Mesendoderm (in vitro differentiated cells): ENCODE measurements at places on chromosomes 7 and 10.

GRCh38 chr10:132202070-132202970 lies 15.6 kb downstream of the DPYSL4 start:
- DNase-seq: no peak

DNA sequence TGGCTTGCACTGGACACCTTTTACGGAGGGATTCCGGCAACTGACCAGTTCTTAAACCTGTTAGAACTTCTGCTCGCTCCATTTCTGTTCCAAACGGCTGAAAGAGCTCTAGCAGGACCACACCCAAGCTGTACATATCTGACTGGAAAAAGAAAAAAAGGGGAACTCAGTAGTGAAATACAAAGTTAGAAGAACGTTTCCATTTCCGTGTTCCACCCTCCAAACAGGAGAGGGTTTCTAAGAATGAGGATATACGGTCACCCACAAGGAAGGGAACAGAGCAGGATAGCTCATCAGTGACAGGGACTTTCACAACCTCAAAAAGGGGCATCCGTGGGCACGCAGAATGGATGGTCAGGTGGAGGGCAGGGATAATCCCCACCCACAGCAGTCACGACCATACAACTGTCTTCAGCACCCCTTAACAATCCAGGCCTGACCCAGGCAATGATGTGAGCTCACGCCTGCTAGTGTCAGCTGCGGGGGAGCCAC lies 4.3 kb upstream of the ANKRD61 start:
- DNase-seq: no peak

DNA sequence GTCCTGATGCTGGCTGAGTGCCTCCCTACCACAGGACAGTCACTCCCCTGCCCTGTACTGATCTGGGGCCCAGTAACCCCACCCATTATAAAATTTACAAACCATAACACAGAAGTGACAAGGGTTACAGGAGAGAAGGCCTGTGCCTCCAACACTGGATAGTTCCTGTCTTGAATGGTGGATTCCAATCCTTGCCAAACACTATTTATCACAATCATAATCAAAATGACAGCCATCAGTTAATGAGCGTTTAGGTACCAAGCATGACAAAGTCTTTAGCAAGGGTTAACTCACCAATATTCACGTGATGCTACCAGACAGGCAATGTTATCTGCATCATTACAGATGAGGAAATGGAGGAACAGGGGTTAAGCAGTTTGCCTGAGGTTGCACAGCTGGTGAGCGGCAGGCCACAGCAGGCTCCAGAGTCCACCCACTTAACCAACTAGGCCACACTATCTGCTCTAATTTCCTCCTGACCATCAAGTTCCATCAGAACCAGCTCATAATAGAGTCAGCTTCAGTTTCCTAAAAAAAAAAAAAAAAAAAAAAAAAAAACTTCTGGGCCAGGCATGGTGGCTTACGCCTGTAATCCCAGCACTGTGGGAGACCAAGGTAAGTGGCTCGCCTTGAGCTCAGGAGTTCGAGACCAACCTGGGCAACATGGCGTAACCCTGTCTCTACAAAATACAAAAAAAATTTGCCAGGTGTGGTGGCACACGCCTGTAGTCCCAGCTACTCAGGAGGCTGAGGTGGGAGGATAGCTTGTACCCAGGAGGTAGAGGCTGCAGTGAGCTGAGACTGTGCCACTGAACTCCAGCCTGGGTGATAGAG lies 14.2 kb downstream of the PDLIM1 start:
- no peak for DNase-seq

- no peak for DNase-seq
Observed at GRCh38 chr7:12670000-12670729, 17.3 kb upstream of the ARL4A start.

DNA sequence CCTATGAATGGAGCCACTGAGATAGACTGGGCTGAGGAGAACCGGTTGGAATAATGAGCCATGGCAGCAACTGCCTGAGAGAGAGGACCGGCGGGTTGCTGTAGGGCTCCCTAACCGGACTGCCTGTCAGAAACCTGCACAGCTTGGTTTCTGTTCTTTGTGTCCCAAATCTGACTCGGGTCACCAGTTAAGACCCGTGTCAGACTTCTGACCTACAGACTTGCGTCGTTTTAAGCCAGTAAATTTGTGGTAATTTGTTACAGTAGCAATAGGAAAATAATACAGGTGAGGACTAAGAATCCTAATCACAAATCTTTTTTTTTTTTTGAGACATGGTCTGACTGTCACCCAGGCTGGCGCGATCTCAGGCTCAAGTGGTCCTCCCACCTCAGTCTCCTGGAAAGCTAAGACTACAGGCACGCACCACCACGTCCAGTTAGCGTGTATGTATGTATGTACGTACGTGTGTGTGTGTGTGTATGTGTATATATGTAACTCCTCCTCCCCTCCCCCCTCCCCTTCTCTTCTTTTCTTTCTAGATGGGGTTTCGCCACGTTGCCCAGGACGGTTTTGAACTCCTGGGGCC lies 672 bp upstream of the DDX56 start:
- DNase-seq: no peak

DNA sequence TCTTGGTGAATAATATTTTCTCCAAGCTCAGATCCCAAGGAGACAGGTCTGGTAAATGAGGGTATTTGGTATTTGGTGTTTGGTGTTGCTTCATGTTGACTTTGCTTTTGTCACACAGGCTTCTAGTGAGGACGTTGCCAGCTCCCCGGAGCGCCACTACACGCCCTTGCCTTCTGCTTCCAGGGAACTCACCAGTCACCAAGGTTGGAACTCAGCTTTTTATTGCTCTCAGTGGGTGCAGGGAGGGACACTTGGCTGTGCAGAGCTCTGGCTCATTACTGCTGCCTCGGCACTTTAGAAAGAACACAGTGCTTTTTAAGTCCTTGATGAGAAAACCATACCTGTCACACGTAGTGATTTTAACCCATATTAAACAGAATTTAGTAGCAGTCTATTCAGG lies 892.9 kb downstream of the LRMDA start:
- no peak for DNase-seq

DNA sequence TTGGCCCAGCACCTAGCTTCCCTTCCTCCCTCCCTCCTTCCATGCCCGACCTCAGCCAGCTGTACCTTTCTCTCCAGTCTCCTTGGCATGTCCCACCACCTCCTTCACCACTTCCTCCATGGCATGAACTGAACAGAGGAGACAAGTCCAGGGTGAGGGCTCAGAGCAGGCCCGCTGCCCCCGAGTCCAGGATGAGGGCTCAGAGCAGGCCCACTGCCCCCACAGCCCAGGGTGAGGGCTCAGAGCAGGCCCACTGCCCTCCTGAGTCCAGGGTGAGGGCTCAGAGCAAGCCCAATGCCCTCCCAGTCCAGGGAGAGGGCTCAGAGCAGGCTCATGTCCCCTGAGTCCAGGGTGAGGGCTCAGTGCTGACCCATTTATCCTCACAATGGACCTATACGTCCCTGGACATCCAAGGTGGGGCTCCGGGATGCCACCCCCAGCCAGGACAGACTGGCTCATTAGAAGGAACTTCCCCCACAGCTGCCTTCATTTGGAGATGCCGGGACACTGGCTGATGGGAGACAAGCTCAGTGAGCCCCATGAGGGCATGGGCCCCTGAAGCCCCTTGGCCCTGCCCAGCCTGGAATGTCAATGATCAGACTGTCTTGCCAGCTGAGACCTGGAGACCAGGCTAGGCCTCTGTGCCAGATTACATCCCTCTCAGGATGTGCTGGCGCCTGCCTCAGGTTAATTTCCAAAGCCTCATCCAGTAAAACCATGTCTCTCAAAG lies 30.0 kb downstream of the AGAP4 start:
- DNase-seq: no peak

GRCh38 chr7:63925626-63926460 lies 72.8 kb upstream of the ZNF722 start:
- DNase-seq: no peak

DNA sequence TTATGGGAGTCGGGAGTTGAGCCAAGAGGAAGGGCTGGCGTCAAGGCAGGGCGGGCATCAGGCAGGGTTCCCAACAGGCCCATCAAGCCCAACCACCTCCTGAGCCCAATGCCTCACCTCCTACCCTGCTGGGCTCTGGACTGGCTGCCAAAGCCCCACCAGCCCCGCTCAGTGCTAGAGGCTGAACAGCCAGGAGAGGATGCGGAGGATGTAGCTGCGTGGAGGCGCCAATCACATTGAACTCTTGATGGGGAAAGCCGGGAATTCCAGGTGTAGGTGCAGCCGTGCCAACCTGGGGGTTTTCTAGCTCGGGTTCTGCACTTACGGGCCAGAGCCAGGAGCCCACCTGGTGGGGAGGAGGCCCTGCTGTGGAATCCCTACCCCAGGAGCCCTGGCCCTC lies 12.9 kb downstream of the ATP5MF start:
- DNase-seq: no peak

DNA sequence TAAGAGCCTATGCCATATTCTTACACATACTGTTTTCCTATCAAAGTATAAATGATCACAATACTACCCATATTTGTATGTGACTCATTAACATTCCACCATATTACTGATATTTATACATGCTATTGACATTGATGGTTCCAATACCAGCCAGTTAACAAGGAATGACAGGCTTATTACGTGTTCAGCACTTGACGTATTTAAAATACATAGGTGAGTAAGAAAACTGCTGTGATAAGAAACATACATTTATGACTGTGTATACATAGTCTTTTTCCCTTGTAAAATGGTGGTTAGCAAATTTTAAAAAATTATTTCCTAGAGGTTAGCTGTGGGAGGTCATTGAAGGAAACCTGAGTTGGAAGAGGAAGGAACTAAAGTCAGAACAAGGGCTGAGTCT lies 81.1 kb upstream of the NEUROD6 start:
- no peak for DNase-seq

GRCh38 chr7:64893401-64893800 lies 9.7 kb upstream of the ZNF273 start:
- DNase-seq: peak; percentile 75

- peak; percentile 38 for DNase-seq
Observed at GRCh38 chr10:21757185-21757901, 223.3 kb downstream of the MLLT10 start.

DNA sequence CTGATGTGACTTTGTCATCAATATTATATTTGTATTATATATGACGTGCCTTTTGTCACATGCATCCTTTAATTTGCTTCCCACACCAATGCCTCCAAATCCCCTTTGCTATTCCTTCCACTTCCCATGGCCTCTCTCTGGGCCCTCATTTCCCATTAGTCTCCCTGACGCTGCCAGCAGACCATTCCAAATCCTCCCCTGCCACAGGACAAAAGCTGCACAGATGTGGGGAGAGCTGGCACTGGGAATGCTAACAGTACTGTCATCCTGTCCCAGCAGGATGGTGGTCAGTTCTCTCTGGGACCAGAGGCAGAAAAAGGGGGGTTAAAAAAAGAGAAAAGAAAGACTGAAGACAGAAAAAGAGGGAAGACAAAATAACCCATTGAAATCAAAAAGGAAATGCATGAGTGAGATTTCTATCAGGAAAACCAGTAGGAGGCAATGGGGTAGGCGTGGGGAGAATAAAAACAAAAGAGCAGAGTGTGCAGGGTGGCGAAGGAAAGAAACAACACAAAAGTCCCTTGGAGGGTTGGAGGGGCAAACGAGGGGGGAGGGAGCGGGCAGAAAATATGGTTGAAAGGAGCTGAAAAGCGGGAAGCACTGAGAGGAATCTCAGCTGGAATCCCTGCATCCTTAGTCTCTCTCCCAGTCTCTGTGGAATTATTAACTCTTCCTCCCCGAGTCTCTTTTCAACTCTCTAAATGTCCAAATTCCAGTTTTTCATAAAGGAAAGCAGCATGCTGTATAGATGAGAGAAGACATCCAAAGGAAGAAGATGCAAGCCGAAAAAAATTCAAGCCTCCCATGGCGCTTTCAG lies 59.2 kb upstream of the PTN start:
- DNase-seq: peak; percentile 23

GRCh38 chr7:151886783-151887182 lies 9.9 kb upstream of the PRKAG2 start:
- no peak for DNase-seq

DNA sequence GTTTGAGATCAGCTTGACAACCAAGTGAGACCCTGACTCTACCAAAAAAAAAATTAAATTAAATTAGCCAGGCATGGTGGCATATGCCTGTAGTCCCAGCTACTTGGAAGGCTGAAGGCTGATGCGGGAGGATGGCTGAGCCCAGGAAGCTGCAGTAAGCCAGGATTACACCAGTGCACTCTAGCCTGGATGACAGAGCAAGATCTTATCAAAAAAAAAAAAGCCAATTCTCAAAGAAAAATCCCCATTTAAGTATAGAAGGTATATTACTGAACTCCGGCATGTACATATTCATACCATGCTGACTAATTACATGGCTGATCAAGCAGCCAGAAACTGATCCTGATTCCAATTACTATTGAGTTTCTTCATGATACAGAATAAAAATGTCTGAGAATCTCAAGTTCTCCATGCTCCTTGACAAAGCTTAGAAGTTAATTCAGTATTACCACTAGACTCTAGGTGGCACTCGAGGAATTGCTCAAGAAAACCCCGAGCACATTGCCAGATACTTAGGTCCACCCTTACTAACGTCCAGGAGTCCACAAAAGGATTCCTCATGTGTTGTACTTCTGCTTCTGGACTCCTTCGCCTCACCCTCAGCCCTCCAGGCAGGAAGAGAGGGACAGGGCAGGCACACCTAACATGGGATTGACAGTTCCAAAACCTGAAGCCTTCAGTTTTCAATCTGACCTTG lies 148.9 kb downstream of the PARD3 start:
- peak; percentile 91 for DNase-seq

DNA sequence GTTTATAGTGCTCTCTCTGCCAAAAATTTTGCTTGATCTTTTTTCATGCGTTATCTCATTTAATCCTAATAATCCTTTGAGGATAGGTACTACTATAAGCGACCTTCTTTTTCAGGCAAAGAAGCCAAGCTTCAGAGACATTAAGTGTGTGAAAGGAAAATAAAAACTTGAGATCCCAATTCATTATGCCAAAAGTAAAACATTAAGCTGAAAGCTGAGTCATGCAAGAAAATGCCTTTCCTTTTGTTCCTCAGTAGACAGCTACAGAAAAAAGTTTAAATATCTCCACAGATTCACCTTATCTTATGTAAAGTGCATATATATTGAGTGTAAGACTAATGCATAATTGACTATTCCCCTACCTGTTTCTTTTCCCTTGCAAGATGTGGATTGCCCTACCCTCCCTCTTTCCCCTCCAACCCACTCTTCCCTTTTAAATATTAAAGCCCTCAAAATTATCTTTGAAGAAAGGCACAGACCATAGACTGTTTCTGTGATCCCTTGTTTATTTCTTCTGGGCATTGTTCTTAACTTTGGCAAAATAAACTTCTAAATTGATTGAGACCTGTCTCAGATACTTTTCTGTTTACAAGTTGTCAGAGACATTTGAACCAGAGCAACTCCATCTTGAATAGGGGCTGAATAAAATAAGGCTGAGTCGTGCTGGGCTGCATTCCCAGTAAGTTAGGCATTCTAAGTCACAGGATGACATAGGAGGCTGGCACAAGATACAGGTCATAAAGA lies 1139.9 kb upstream of the LRRN3 start:
- DNase-seq: no peak

DNA sequence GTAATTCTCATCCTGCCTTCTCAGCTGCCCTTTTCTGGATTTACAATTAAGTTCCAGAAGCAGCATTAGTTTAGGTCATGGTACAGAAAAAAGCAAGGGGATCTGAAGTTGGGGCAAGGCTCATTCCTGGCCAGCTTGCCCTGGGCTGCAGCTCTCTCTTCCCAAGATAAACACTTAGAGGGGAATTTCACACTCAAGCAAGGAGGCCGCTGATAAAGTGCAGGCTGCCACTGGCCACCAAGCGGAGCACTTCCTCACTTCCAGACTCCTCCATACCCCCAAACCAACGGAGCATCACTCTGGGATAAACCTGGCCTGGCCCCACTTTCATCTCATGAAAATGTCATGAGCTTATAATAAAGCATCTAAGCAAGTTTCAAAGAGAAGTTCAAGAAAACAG lies 445.5 kb upstream of the MKI67 start:
- peak; percentile 77 for DNase-seq

- DNase-seq: no peak
Observed at GRCh38 chr10:110150981-110151380, 56.4 kb upstream of the MXI1 start.
